Stimulated activated CD4-positive, alpha-beta T cell treated with anti-CD3 and anti-CD28 coated beads, Interleukin-15, amount 100 ng/mL, for 48 hours (primary cell): ENCODE measurements at places on chromosomes 7 and 10.

- no peak for DNase-seq
Observed at GRCh38 chr10:15897287-15897686, 37.0 kb upstream of the MINDY3 start.

DNA sequence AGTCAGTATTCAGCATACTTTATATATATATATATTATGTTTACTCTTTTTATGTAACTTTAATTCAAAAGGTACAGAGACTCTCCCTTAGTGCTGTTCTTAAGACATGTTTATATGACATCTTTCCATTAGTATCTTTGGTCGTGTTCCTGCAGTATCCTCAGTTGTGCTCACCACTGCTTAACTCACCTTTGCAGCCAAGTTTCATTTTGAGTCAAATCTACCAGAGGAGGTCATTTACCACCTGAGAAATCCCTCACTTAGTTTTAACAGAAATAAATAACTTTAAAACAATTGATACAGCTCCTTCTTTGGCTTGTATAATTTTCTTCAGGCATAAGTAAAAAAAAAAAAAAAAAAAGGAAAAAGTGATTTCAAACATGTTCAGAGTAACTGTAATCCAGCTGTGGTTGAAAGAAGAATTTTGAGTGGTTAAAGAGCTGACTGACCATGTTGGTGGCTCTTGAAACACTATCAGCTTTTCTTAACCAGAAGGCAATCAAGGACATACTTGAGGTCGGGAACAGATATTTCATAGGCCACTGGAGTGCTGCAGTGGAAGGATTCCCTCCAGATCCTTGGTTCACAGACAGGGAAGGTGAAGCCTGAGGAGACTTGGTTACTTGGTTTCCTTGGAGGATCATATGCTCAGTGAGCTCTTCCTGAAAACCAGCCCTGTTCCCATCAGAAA, 116.8 kb downstream of the AUTS2 start:
- no peak for DNase-seq

DNA sequence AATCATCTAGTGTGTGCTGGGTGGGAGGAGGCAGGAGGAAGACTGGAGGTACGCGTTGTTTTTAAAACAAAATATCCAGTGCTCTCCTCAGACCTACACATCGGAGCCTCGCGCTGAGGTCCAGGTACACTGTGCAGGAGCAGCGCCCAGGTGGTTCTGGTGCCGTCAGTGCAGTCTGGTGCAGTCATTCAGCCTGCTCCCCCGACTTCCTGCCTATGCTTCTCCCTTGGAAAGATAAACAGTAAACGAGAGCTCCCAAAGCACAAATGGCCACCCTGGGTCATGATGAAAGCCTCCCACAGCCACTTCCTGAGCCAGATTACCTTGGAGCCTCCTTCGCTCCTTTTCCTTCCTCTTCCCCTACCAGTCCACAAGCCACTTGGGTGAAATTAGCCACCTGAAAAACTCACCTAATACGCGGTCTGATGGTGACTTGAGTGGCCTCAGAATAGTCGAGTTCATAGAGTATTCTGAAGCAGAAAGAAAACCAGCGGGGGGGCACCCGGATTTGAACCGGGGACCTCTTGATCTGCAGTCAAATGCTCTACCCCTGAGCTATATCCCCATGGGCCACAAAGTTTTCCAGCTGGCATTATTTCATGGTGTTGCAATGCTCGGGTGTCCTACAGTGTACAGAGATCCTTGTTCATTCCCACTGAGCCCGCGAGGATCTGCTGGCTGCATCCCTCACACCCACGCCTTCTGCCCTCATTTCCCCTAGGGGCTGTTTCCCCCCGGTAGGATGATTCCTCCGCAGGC, 82.5 kb downstream of the ZNF467 start:
- DNase-seq: no peak

- no peak for DNase-seq
Observed at GRCh38 chr7:108086546-108086945, 43.6 kb downstream of the LAMB4 start.

DNA sequence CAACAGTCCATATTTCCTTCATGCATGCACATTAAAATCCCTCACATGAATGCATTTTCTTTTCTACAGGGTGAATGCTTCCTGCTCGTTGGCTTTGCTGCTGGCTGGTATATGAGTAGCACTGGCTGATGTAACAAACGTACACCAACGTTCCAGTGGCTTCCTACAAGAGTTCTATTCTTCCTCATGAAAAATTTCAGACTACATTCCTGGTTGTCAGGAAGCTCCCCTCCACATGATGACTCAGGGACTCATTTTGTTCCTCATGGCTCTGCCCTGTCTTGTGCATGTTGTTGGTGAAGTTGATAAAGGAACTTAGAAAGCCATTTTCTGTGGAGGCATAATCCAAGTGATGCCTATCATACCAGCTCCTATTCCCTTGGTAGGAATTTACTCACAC, 470.7 kb upstream of the KLF6 start:
- DNase-seq: no peak

GRCh38 chr7:43112941-43113621, 634 bp downstream of the HECW1 start:
- no peak for DNase-seq

DNA sequence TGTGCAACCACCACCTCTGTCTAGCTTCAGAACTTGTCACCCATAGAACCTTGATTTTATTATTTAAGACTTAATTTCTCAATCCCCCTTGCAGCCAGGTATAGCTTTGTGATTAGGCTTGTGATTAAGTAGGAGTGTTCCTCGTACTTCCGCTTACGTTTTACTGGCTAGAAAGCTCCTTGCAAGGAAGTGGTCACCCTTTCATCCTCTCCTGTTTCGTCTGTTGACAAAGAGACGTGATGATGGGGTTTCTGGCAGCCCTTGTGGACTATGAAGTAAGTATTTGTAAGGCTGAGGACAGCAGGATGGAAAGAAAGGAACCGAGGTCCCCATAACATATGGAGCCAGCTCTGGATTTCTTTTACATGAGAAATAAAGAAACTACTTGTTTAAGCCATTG, 86.5 kb upstream of the KDM7A start:
- DNase-seq: peak; percentile 16

- DNase-seq: no peak
Observed at GRCh38 chr7:110486549-110486948, 604.4 kb upstream of the LRRN3 start.

DNA sequence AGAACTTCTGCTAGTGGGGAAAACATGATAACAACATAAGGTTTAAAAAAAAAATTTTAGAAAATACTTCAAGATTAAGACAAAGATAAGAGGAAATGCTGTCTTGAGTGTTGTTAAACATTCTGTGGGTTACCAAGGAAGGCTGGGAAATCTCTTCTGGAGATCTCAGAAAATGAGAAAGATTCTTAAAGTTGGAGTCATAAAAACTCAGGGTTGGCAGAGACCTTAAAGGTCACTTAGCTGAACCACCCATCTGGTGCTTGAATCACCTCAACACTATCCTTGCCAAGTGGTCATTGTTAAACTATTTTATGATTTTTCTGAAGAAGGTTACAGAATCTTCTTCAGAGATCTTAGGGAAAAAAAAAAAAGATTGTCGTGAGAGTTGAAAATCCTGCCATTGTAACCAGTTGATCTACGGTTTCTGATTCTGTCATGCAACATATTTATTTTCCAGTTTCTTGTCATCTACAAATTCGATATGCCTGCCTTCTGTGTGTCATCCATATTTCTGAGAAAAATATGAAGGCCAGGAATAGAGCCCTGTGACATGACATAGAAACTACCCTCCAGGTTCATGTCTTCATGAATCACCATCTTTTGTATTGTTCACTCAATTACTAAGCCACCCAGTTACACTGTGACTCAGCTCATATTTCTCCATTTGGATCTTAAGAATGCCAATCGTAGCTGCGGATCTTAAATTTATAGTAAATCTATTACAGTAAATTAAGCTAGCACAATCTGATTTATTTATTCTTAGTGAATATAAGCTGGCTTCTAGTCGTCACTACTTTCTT, 179.2 kb downstream of the ST7 start:
- no peak for DNase-seq

DNA sequence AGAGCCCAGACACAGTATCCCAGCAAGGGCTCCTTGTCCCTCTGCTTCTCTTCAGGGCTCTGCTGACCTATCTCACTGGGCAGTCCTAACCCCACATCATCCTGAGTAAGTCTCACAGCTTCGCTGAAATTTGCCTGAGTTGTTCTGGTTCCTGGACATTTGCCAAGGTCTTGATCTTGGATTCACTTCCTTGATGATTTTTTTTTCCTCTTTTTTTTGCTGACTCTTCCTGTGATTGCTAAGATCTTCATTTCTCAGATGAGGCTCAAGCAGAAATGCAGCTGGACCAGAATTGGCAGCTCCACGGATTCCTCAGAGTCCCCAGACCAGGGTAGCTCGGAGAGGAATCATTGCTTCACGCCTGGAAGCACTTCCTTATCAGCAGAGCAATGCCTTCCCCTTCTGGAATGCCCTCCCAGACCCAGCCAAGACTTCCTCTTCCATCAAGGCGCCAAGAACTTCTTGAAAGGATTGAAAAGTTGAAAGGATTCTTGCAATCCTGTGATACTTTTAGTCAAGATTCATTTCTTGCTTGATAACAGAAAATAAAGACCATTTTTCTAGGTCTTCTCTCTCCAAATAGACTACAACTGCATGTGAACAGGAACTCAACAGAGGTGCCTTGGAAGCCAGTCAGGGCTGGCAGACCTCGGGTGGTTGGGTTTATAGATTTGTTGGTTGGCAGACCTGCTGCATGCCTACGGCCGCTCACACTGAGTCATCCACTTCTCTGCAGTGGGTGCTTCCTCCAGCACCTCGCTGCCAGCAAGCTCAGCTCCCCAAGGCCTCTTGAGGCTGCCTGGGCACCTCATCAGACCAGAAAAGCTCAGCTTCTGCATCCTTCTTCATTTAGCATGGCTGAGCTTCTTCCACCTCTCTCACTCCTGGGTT, 8.8 kb upstream of the AFAP1L2 start:
- DNase-seq: no peak

GRCh38 chr10:70672165-70673042, at the start of gene ADAMTS14:
ADAMTS14 (plus strand) TSS chr10:70672506; CDS start chr10:70672803, 297 bp downstream.
- no peak for DNase-seq

GRCh38 chr10:88598055-88598454, 11.5 kb downstream of the LIPJ start:
- DNase-seq: no peak

GRCh38 chr7:157594306-157594705, 257.5 kb downstream of the DNAJB6 start:
- no peak for DNase-seq

GRCh38 chr7:148782757-148783456, 84.2 kb downstream of the CUL1 start:
- DNase-seq: no peak

- DNase-seq: no peak
Observed at GRCh38 chr7:4815609-4816418, 40.4 kb downstream of the AP5Z1 start.

GRCh38 chr10:74328388-74328787, 177.4 kb downstream of the ADK start:
- DNase-seq: no peak

DNA sequence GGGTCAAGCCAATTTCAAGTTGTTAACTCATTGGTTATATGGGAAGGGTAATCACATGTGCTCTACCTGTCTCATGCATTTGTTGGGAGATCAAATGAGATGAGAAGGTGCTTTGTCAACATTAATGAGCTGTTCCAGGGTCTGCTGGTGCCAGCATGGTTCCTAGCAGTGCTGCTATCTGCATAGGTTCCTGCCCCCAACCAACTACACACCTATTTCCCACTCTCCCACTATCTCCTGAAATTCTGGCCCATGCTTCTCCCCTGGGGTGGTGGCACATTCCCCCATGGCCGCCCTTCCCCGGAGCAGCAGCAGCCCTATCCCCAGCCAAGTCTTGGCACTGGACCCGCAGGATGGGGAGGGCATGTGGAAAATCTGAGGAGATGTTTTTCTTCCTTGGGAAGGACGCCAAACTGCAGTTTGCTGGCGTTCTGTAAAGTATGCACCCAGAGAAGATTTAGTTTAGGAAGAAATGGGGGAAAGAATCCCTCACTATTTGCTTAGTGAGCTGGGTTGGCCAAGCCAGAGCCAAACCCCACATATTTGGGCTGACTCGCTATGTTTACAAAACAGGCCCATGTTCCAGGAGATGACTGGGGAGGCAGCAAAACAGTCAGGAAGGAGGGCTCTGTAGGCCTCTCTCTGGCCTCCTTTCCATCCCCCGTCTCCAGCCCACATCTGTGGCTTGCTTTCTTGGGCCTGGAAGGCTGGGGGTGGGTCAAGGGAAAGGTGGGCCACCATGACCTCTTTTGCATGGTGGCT, 42.5 kb downstream of the PPP1R3C start:
- DNase-seq: no peak

DNA sequence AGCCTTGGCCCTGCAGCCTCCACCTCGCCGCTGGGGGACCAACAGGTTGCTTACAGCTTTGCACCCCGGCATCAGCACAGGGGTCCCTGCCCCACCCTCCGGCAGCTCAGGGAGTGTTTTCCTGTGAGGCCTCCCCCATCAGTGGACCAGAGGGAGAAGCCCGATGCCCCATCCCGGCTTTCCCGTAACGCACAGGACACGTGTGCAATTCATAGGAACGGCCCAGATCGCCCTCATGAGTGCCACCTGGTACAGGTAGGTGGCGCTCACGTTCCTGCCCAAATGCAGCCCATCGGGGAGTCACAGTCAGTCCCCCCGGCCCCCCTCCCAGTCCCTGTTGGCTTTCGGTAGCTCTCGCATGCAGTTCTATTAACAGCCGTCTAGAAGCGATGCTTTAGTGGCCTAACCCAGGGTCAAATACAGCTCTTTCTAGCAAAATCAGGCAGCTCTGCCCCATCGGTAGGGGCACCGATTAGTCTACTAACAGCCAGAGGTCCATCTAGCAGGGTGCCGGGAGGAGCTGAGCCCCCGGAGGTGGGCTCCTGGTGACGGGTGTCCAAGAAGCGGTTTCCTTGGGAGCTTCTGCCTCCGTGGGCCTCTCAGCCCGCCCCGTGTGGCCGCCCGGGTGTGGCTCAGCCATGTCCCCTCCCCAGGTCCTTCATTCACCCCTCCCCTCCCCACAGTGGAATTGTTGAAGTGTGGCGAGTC, 48.4 kb upstream of the GTF2IRD1 start:
- no peak for DNase-seq

GRCh38 chr7:121714559-121715303, 158.2 kb upstream of the PTPRZ1 start:
- DNase-seq: no peak

GRCh38 chr7:117862378-117862777, 10.9 kb downstream of the CTTNBP2 start:
- DNase-seq: no peak

DNA sequence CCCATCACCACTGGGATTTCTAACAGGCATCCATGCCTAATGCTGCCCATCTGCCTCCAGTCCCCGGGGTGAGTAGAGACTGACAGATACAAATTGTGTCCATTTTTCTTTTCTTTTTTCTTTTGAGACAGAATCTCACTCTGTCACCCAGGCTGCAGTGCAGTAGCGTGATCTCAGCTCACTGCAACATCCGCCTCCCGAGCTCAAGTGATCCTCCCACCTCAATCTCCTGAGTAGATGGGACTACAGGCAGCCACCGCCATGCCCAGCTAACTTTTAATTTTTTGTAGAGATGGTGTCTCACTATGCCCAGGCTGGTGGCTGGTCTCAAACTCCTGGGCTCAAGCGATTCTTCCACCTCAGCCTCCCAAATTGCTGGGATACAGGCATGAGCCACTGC, 7.6 kb upstream of the CPN1 start:
- DNase-seq: no peak
